ENCODE measurements at places on chromosomes 1 and 21. TPM values are rescaled to one million over a fixed set of nuclear protein-coding genes. Genes with fewer than 3 reads are reported as not detected.

GRCh38 chr1:197892684-197893083 is 9.7 kb upstream of the C1orf53 start:
- peaks cover 40% of the 10 kb centered on the region for H3K27me3 ChIP-seq
- no peaks in the 10 kb centered on the region for H3K36me3 ChIP-seq
- no peaks in the 10 kb centered on the region for H3K4me1 ChIP-seq
- no peak for DNase-seq
- H3K27ac ChIP-seq, result no peak overlapping the region

DNA sequence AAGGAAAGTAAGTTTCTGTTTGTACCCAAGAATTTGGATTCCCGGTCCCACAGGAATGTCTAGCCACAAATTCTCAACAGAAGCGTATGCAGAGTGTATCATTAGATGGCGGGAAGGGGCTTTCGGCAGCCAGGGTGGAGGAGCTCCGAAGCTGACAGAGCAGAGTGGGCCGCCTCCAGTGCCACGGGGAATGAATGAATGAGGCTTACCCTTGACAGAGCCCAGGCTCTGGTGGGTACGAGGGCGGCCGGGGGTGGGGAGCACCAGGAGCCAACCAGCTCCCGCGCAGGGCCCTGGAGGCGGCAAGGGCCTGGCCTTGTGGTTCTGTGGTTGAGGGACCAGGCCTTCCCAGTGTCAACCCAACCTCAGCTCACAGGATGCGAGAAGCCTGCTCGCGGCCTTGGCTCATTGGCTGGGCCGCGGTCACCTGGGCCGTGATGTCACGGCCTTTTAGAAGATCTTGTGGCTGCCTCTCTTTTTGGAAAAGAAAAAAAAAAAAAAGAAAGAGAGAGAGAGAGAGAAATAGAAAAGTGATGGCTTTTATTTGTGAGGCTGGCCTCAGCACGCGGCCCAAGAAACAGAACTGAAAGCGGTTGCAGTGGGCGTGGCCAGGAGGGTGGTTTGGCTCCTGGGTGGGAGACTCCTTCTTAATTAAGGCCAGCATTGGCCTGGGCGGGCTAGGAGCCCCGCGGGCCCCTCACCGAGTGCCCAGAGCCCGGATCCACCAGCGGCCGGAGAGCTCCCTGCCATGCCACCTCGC is 34.9 kb upstream of the RUNX3 start:
- H3K27ac ChIP-seq, result peak overlapping the region; percentile 99
- no peaks in the 10 kb centered on the region for H3K27me3 ChIP-seq
- H3K4me1 ChIP-seq, result peaks cover 78% of the 10 kb centered on the region
- peak overlapping the region; percentile 93 for H3K4me3 ChIP-seq
- H3K36me3 ChIP-seq, result peaks cover 39% of the 10 kb centered on the region

The IVNS1ABP gene
- total RNA-seq, result 225 TPM

- no peak overlapping the region for H3K27ac ChIP-seq
- H3K4me1 ChIP-seq, result peaks cover 6% of the 10 kb centered on the region
- DNase-seq, result no peak
- H3K4me3 ChIP-seq, result no peak overlapping the region
Measured at GRCh38 chr1:100115524-100115923, 17.2 kb downstream of the SASS6 start.

DNA sequence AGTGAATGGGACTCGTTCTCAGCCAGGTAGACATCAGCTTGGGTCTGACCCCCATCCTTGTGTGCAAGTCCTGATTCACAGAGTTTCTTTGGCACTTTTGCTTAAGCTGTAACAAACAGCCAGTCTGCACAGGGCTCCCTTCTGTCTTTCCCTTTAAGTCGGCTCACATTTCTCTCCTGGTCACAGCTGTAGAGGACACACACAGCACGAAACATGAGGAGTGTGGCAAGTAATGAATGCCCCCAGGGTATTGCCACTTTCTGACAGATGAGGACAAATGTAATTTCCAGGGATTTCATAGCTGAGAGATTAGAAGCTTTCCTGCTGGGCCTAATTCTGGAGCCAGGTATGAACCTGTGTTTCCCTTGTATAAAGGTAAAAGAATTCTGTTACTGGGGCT is 423.5 kb downstream of the KIF26B start:
- H3K4me1 ChIP-seq, result no peaks in the 10 kb centered on the region
- no peaks in the 10 kb centered on the region for H3K36me3 ChIP-seq
- H3K4me3 ChIP-seq, result no peak overlapping the region
- H3K27ac ChIP-seq, result no peak overlapping the region
- no peak for DNase-seq

DNA sequence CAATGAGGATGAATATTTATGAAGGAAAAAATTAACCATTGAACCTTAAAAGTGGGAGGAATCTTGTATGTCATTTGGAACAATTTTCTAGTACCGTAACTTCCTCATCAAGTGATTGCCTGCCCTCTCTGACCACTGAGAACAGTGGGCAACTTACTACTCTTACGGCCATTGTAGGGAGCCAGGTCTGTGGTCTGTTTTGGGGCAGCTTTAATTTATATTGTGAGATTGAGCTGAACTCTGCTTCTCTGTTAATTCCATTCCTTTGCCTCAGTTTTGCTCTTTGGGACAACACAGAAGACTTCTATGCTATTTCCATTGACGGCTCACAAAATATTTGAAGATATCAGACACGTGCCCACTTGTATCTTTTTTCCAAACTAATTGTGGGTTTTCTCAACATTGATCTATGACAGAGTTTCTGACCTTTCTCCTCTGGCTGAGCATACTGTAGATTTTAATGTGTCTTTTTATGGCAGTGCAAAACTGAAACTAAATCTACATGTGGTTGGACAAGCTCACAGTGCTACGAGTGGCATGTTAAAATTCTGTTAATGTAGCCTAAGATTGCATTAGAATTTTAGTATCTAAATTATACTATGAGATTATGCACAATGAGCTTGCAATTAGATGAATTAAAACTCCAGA is 27.8 kb upstream of the ZNF281 start:
- peak overlapping the region; percentile 92 for H3K27ac ChIP-seq
- DNase-seq, result no peak

GRCh38 chr1:31798086-31798432 is 17.8 kb downstream of the SPOCD1 start:
- no peak overlapping the region for H3K27ac ChIP-seq
- peaks cover 7% of the 10 kb centered on the region for H3K27me3 ChIP-seq
- DNase-seq, result no peak
- H3K4me3 ChIP-seq, result no peak overlapping the region

The GNG4 gene
- total RNA-seq, result 109 TPM

DNA sequence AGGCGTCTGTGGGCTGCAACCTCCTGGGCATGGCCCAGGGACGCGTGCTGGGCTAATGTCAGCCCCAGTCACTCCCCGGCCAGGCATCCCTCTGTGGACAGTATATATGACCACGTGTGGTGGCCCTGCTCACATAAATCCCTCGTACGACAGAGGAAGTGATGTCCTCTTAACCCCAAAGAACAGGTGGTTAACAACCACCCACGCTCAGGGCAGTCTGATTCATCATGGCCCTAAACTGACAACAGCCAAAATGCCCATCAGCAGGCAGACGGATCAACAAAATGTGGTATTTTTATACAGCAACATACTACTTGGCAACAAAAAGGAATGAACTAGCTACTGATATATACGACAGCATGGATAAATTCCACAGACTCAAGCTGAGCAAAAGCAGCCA is 51.0 kb downstream of the ECE1 start:
- H3K27ac ChIP-seq, result no peak overlapping the region
- no peak for DNase-seq
- peaks cover 5% of the 10 kb centered on the region for H3K4me1 ChIP-seq

The FAAH gene
- 5.0 TPM for total RNA-seq

DNA sequence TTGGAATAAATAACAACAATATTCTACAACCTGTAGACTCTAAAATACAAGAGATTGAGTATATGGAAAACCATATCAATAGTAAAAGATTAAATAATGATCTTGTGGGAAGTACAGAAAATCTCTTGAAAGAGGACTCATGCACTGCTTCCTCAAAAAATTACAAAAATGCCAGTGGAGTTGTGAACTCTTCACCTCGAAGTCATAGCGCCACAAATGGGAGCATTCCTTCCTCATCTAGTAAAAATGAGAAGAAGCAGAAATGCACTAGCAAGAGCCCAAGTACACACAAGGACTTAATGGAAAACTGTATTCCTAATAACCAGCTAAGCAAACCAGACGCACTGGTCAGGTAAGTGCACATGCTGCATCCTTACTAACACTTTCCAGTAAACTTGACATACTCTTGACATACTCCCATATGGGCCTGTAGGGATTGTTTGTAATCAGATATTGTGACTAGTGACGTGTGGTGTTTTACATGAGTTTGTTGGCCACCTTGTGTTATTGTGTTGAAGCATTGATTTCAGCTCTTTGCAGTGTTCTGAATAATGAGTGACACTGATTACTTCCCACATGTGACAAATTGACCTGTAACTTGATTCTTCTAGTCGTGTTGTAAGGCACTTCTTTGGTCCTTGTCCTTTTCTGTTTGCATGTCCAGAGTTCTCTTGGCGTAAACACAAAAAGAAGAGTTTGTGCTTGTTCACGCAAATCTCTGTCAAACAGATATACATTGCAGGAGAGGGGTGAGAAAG is 28.0 kb downstream of the MACO1 start:
- no peak overlapping the region for H3K4me3 ChIP-seq
- H3K27me3 ChIP-seq, result no peaks in the 10 kb centered on the region
- no peak overlapping the region for H3K27ac ChIP-seq
- no peak for DNase-seq

DNA sequence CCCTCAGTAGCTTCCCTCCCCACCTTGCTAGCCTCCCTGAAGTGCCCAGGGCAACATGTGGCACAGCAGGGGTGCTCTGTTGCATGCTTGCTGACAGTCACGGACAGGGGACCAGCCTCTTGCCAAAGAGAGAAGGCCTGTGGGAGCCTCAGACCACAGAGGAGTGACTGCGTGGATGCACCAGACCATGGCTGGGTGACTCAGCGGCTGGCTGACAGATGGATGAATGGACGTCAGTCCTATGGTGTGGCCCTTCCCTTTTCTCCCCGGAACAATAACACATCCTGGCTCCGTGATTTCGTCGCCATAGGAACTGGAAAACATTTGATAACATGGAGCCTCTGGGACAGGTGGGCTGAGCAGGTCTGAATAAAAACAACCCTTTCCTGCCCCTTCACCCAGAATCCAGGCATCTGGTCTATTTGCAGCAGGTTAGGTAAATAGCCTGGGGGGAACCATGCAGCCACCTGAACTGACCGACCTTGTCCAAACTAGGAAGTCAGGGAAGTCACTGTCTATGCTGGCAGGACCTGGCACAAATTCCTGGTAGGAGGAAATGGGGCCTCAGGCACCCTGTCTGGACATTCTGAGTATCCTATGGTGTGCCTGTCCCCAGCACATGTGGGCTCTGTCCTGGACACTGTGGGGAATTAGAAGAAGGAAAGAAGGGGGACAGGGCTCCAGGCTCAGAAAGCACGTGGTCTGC is 53.3 kb downstream of the NENF start:
- H3K4me3 ChIP-seq, result no peak overlapping the region
- peaks cover 12% of the 10 kb centered on the region for H3K27me3 ChIP-seq
- no peak overlapping the region for H3K27ac ChIP-seq
- no peaks in the 10 kb centered on the region for H3K36me3 ChIP-seq

DNA sequence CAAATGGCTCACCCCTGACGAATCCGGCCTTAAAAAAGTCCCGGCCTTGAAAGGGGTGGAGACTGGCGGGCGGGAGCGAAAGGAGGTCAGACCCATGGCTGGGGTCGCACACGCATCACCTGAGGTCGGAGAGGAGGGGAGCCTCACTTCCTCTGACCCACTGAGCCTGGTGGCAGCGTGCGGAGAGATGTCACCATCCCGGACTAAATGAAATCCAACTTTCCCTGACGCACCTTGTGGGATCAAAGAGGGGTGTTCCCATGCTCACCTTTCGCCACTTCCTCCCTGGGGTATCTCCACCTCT is 709 bp upstream of the SLC41A1 start:
- H3K4me1 ChIP-seq, result peaks cover 43% of the 10 kb centered on the region
- H3K4me3 ChIP-seq, result peak overlapping the region; percentile 94
- DNase-seq, result peak; percentile 7
- peaks cover 7% of the 10 kb centered on the region for H3K27me3 ChIP-seq
- H3K27ac ChIP-seq, result peak overlapping the region; percentile 85
- peaks cover 13% of the 10 kb centered on the region for H3K36me3 ChIP-seq

- H3K4me3 ChIP-seq, result no peak overlapping the region
- H3K4me1 ChIP-seq, result no peaks in the 10 kb centered on the region
- no peak overlapping the region for H3K27ac ChIP-seq
- DNase-seq, result no peak
- peaks cover 9% of the 10 kb centered on the region for H3K27me3 ChIP-seq
Measured at GRCh38 chr1:94056171-94056570, 64.8 kb downstream of the ABCA4 start.

The ZFYVE9 gene
- 3.2 TPM for total RNA-seq

DNA sequence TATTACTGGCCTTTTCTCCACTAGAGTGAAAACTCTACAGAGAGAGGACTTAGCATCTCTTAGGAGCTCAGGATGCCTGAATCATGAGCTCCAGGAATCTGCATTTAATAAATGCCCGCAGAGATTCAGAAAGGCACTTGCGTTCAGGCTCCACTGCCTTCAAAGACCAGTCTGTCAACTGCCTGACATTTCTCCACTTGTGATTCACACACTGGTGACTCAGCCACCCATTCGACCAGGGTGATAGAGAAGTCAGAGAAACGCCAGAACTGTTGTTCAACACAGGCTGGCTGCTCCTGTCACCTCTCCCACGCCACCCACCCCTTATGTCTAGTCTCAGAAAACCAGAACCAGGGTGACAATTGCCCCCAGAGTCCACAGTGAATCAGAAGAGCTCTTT is 26.9 kb upstream of the LBR start:
- H3K4me1 ChIP-seq, result peaks cover 53% of the 10 kb centered on the region
- H3K4me3 ChIP-seq, result peak overlapping the region; percentile 61
- DNase-seq, result peak; percentile 48
- H3K27ac ChIP-seq, result peak overlapping the region; percentile 83
- H3K27me3 ChIP-seq, result no peaks in the 10 kb centered on the region

The SPATA45 gene
- total RNA-seq, result not detected

DNA sequence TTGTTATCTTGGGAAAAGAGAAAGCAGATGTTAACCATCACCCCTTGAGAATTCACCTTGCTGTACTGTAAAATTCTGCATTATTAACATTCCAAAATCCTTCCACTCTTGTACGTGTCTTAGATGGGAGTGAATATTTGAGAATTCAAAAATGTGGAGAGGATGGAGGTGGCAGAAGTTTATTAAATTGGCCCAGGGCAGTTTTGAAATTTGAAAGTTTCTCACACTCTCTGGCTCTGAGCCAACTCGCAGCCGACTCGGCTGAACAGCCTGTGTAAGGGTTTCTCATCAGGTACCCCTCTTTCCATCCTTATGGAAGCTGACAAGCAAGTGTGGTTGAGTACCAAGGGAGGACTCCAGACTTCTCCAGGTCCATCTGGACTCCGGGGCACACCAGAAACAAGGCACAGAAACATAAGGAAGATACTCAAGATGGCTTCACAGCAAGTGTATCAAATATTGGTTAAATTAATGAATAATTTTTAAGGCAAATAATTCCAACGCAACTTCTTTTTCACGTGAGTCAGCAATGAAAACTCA is 45.1 kb downstream of the RRAGC start:
- H3K4me3 ChIP-seq, result no peak overlapping the region
- no peaks in the 10 kb centered on the region for H3K36me3 ChIP-seq
- peaks cover 56% of the 10 kb centered on the region for H3K27me3 ChIP-seq
- no peak overlapping the region for H3K27ac ChIP-seq
- no peak for DNase-seq
